ENCODE measurements at places on chromosomes 13 and 19.

GRCh38 chr13:67048821-67049150, 181.3 kb downstream of the PCDH9 start:
- no peak for DNase-seq

- no peak for DNase-seq
These were observed 1505.1 kb upstream of the SLC10A2 start for GRCh38 chr13:104571161-104571892.

DNA sequence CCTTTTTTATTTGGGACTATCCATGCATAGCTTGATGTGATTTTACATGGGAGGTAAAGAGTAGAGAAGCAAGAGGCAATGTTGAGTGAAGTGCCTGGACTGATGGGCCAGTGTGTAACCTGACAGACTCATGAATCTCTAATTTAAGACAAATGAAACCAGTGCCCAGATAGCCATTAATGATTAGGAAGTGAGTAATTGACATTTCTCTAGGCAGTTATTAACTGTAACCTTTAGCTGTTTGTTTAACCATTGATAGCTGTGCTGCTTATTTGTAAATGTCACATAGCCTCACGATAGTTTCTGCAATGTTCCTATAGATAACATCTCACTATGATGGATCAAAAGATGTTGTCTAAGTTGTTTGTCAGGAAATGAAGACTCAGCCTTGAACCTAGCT, 1047.5 kb upstream of the SPRY2 start:
- DNase-seq, result no peak

GRCh38 chr13:27853861-27854260, 61.6 kb downstream of the GSX1 start:
- DNase-seq, result no peak

GRCh38 chr13:33349986-33350826, 64.7 kb upstream of the STARD13 start:
- DNase-seq, result no peak

Measured in activated T-cell treated with anti-CD3 and anti-CD28 coated beads for 4 hours (primary cell).